ENCODE measurements at places on chromosomes 12 and 14.

GRCh38 chr12:45234139-45234865 lies 18.4 kb downstream of the ANO6 start:
- no peak for DNase-seq

DNA sequence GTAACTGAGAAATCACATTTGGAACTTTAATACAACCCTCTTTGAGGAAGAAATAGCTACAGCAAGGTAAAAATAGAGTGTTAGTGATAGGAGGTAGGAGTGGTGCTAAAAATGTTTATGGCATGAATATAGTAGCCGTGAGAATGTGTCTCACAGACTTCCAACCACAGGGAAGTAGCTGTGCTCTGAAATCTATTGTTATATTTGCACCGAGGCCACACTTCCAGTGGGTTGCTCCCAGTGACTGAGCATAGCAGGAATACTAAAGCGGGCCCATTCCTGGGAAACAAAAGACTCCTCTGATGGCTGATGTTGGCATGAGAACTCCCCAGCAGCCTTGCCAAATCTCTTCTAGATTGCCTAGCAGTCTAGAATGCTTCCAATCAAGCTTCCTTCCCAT lies 174.1 kb upstream of the PLXNC1 start:
- DNase-seq, result no peak

- no peak for DNase-seq
Measured at GRCh38 chr12:12197128-12197527, 69.7 kb downstream of the LRP6 start.

DNA sequence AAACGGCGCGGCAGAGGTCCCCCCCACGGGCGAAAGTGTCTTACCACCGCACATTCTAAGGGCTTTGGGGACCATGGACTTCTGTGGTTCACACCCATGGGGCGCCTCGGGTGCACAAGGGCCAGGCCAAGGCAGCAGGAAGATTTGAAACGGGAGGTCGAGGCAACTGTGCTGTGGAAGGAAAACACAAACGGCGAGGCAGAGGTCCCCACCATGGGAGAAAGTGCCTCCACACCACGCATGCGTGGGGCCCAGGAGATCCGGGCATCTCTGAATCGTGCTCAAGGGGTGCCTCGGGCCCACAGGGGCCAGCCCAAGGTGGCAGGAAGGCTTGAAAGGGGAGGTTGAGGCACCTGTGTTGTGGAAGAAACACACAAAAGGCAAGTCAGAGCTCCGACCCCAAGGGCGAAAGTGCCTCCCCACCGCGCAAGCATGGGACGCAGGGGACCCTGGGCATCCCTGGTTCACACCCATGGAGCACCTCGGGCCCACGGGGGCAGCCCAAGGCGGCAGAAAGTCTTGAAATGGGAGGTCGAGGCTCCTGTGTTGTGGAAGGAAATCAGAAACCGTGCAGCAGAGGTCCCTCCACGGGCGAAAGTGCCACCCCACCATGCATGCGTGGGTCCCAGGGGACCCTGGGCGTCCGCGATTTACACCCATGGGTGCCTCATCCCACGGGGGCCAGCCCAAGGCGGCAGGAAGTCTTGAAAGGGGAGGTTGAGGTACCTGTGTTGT lies 371.0 kb downstream of the ALG10 start:
- DNase-seq, result no peak

DNA sequence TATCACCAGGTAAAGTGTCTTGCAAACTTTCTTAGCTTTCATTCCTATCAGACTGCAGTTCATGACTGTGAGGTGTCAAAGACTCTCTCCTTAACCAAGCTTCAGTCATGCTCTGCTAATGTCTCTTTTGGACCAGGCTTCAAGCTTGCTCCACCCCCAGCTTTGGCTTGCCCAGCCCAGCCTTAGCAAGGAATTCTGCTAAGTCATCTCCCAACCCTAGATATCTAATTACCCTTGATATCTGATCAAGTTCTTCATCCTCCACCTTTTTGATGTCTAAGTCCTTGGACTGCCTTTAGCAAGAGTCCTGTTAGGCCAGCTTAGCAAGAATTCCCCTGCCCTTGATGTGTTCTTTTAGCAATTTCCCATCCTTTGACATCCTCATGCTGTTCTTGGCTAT lies 108.9 kb upstream of the FGD4 start:
- DNase-seq, result no peak

DNA sequence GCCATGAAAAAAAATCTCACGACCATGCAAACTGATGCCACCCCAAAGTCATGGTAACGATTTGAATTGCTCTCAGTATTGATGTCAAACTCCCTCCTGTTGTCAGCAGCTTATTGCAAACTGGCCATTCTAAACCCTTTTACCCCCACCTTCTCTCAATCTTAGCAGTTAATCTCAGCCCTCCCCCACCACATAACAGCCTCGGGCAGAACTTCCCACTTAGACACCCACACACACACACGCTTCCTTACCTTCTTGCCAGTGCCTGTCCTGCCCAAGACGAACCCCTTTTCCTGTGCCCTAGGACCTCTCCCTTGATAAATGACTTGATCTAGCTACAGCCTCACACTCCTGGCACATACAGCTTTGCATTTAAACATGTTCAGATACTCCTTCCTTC lies 56.6 kb downstream of the GPATCH2L start:
- no peak for DNase-seq

DNA sequence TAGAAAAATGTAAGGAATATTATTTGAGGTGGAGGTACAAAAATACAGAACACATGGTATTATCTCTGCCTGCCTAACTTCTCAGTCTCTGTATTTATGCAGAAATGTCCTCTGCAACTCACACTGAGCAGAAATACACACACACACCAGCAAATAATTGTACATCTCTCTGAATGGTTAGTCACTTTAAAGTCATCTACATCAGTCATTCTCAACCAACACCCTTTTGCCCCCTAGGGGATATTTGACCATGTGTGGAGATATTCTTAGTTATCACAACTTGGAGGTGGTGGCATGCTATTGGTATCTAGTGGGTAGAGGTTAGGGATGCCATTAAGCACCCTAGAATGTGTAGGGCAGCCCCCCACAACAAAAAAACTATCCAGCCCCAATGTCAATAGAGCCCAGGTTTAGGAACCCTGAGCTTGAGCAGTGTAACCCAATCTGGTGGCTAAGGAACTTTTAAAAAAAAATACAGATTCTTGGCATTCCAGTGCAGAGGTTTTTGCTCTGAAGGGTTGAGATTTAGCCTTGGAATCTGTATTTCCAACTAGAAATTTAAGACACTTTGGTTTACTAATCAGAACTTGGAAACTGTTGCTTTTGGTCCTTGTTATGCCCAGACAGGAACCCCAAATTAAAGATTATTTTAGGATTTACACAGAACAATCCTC lies 183.8 kb downstream of the TBX5 start:
- no peak for DNase-seq

GRCh38 chr12:68792952-68793351 lies 15.0 kb upstream of the MDM2 start:
- no peak for DNase-seq

GRCh38 chr14:96889091-96889490 lies 91.9 kb downstream of the VRK1 start:
- DNase-seq, result no peak

Data from NCI-H2081 treated with DMSO at 0.1 percent for 48 hours (cell line).